Dorsolateral prefrontal cortex (tissue), 122 donors: ENCODE measurements at places on chromosomes 7 and 10.

DNA sequence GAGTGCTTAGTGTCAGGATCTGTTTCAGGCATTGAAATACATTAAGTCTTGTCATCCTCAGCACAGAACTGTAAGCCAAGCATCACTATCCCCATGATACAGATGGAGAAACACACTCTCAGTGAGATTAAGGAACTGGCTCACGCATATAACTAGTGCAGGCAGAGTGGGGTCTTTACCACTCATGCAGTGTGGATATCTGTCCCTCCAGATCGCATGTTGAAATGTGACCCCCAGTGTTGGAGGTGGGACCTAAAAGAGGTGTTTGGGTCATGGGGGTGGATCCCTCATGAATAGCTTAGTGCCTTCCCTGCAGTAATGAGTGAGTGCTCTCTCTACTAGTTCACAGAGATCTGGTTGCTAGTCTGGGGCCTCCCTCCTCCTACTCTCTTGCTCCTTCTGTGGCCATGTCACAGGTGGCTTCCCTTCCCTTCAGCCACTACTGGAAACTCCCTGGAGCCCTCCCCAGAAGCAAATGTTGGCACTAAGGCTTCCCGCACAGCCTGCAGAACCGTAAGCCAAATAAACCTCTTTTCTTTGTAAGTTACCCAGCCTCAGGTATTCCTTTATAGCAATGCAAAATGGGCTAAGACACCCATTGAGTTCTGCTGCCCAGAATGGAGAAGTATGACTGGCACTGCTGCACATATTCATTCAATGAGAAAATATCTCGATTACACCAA is 31.8 kb upstream of the MSMB start:
- no peak for DNase-seq

GRCh38 chr7:50166997-50167965 is 74.2 kb upstream of the ZPBP start:
- DNase-seq: no peak

- DNase-seq: no peak
These were observed 117.7 kb upstream of the TMEM106B start for GRCh38 chr7:12093365-12093764.

DNA sequence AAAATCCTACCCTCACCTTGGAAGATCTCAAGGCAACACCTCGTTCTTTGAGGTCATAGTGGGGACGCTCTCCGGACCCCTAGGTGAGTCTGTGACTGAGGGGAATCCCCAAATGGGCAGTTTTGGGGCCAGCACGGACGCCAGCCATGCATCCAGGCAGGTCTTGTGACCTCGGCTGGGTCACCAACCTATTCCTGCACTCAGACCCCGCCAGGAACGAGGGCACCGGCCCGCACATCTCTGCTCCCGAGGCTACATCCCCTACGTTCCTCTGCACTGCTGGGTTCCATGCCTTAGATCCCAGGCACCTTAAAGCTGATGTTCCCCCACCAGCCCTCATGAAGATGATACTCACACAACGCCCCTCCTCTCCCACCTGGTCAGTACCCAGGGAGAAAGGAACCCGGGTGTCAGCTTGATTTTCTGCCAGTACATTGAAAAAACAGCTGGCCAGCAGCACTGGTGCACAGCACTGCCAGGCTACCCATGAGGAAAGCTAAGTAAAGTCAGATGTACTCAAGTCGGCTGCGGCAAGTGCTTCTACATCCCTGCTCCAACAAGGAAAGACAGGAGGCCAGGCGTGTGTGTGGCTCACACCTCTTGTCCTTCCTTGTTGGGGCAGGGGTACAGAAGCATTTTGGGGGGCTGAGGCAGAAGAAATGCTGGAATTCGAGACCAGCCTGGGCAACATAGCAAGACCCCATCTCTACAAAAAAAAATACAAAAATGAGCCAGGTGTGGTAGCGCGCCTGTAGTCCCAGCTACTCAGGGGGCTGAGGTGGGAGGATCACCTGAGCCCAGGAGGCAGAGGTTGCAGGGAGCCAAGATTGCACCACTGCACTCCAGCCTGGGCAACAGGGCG is 48.1 kb downstream of the DIP2C start:
- DNase-seq: no peak

DNA sequence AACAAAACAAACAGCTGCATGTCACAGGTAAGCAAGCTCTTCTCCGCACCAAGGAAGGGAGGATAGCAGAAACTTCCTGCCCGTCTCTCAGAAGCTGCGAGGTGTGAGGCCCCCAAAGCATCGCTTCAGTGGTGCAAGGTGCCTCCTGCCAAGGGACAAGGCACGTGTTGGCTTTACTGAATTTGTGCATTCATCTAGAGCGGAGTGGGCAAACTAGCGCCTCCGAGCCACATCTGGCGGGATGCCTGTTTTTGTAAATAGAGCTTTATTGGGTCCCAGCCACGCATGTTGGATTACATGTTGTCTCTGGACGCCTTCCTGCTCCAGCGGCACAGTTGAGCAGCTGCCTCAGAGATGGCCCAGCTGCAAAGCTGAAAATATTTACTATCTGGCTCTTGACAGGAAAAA is 27.7 kb downstream of the PHYH start:
- DNase-seq: peak; percentile 19

GRCh38 chr10:31528831-31529230 is 209.8 kb downstream of the ZEB1 start:
- DNase-seq: no peak

GRCh38 chr7:27647046-27647445 is 15.6 kb downstream of the HIBADH start:
- no peak for DNase-seq

GRCh38 chr10:101354328-101355071 is 535 bp downstream of the BTRC start:
- peak; percentile 57 for DNase-seq

GRCh38 chr7:6106140-6106904 is 75.1 kb downstream of the ANKRD61 start:
- DNase-seq: no peak

DNA sequence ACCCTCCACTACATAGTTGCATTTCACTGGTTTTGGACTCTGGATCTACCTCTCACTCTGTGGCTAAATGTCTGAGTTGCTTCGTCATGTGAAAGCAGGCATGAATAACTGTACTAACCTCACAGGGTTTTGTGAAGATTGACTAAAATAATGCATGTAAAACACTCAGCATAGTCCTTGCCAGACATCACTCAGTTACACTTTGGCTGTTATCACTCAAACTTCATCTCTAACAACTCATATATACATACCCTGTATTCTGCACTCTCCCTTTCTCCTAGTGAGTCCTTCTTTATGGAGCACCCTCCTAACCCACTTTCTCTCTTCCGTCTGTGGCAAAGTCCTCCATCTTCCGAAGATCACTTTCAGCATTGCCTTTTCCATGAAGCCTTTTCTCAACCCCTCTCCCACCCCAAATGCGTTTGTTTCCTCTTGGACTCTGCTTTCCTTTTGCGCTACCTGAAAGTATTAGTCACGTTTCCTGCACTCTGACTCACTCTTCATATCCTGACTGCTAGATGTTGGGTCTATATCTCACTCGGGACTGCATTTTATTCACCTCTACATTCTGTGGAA is 72.6 kb downstream of the OSBPL3 start:
- no peak for DNase-seq

GRCh38 chr10:44574596-44575480 is 189.9 kb upstream of the CXCL12 start:
- no peak for DNase-seq

DNA sequence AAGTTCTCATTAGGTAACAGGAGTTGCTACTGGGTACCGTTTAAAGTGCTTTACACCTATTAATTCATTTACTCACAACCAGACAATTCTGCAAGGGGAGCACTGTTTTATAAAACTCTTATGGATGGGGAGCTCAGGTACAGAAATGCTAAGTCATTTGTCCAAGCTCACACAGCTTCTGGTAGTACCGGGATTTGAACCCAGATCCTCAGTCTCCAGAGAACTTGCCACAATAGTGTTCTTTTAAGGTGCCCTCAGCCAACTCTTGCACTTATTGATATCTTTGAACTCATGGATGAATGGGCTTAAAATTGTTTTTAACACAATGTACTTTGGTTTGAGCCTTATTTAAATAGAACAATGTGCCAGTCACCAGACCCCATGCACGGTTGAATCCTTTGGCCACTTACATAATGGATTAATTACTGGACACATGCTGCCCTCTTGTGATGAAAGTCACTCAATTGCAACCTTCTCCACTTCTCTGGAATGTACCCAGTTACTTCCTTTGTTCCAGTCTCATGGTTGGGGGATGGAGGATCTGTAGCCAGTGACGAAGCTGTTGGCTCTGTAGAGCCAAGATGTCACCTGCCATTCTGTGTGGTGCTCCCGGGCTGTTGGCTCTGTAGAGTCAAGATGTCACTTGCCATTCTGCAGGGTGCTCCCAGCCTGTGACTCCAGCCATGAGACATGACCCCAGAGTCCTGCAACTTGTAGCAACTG is 65.6 kb downstream of the NOD1 start:
- DNase-seq: no peak

- no peak for DNase-seq
These were observed 534.3 kb downstream of the PTPRN2 start for GRCh38 chr7:158053183-158053915.

- no peak for DNase-seq
These were observed 23.1 kb downstream of the KCNH2 start for GRCh38 chr7:150954986-150955518.

DNA sequence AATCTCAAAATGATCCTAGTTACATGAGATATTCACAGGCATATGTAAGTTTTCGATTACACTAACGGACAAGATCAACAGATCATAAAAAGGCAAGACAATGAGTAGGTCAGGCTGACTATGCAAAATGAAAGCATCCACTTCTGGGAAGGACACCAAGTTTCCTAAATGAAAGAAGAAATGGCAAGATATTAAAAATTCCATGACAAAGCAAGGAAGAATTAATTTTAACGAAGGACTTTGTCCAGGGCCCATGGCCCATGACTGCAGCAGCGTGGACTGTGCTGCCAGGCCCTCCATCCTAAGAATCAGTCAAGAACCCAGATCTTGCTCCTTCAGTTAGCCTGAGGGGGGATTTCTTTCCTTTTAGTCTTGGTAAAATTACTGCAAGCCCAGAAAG is 182.4 kb upstream of the FRMD4A start:
- no peak for DNase-seq

GRCh38 chr7:44814919-44815318 is 18.4 kb downstream of the PPIA start:
- no peak for DNase-seq

- peak; percentile 90 for DNase-seq
These were observed 873 bp downstream of the GTF2I start for GRCh38 chr7:74658178-74659004.

GRCh38 chr7:29039821-29040578 is 81.9 kb upstream of the TRIL start:
- DNase-seq: no peak

DNA sequence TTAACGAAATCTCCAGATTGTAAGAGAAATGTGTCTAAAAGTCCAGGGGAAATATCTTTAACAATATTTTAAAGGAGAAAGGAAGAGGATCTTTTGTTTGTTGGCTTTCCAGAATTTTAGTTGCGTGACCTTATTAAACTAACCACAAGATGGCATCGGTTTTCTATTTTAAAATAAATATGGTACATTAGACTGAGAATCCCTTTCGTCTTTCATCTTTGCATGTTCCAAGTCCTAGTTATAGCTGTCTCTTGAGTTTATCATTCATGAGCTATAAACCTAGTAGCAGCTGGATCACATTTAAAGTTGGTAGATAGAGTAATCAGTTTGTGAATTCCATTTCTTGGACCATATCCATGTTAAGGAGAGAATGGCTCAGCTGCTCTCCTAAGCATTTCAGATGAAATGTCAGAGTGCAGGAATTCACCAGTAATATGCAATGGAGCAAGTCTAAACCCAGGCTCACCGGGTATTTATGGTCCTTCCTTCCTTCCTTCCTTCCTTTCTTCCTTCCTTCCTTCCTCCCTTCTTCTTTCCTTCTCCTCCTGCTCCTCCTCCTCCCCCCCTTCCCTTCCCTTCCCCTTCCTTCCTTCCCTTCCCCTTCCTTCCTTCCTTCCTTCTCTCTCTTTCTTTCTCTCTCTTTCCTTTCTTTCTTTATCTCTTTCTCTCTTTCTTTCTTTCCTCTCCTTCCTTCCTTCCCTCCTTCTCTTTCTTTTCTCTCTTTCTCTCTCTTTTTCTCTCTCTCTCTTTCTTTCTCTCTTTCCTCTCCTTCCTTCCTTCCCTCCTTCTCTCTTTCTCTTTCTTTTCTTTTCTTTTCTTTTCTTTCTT is 57.8 kb upstream of the RAB18 start:
- no peak for DNase-seq

DNA sequence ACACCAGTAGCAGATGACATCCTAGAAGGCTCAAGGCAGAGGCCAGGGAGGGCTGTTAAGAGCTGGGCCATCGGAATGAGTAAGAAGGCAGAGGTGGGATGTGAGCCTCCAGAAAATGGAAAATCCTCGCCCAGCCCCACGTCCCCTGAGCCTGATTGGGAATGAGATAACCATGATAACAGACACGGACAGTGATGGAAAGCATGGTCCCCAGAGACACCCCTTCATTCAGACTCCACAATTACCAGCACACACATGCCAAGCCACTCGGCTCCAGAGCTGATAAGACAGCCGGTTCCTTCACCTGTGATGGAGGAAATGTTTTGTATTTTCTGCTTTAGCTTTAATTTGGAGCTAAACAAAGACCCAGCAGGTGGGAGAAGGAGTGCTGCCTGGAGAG is 106.0 kb downstream of the GRID1 start:
- no peak for DNase-seq

GRCh38 chr10:124722798-124723783 is 21.1 kb downstream of the FAM53B start:
- DNase-seq: no peak

GRCh38 chr10:43220657-43221418 is 46.0 kb downstream of the RASGEF1A start:
- no peak for DNase-seq

DNA sequence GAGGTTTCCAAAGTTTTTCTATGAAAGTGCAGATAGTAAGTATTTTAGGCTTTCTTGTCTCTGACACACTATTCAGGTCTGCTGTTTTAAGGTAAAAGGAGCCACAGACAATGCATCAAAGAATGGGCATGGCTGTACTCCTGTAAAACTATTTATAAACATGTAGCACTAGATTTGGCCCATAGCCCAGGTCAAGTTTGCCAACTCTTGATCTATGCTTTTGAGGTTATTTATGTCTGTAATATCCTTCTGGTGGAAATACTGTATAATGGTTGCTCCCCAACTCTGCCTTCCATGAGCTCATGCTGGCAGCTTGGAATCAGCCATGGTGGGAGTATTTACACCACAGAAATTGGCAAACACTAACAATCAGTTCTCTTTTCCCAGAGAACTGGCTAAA is 244.6 kb downstream of the BUB3 start:
- no peak for DNase-seq
